ENCODE measurements at places on chromosomes 5 and 9.

- DNase-seq = no peak
Measured at GRCh38 chr5:31098811-31099210, 94.7 kb upstream of the CDH6 start.

DNA sequence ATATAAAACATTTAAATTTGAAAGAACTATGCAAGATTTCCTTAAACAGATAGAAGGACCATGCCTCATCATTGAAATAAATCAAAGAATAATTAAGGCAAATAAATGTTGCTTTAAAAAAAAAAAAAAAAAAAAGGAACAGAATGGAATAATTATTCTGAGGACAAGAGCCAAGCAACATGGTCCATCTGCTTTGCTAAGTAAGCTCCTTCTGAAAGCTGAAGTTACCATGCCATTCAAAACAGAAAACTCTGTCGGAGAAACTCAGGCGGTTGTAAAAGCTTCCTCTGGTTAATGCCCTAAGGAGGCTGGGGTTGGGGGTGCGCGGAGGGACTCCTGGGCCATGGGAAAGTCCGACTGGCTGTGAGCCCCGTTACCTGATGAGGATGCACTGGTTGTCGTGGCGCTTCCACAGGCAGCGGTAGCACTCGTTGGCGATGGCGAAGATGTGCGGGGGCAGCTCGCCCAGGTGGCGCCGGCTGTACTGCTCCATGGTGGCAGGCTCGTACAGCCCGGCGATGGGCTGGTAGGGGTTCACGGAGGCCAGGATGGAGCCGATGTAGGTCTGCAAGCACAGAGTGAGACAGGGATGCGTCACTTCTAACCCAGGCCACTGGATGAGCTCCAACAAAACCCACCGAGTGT lies 141.7 kb downstream of the MYO10 start:
- DNase-seq = no peak

DNA sequence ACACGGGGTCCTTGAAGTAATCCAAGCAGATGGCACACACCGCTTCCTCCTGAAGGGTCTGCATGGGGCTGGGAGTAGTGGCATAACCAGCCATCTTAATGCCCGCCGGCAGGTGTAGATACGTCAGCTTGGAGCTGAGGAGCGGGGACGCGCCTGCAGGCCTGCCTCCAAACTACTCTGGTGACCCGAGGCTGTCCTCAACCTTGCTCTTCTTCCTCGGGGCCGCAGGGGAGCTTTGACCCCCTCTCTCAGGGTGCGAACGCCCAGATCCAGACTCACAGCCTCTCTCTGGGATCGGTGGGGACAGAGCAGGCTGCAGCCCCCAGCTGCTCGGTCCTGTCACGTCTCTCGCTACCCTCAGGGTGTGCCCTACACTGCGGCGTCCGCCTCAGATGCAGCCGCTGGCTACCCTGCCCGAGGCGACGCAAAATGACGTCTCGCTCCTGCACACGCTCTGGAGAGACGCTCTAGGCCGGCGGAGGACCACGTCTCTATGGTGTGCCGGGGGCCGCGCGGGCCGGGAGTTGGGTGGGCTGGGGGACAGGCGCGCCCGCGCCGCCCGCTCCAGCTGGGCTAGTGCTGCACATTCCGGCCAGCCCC lies at the start of gene TRIM52:
Gene TRIM52, minus strand, starts transcription at position 424 of the 600 bp plus-strand sequence. Its CDS starts 330 bp downstream, at position 94.
- DNase-seq = no peak

DNA sequence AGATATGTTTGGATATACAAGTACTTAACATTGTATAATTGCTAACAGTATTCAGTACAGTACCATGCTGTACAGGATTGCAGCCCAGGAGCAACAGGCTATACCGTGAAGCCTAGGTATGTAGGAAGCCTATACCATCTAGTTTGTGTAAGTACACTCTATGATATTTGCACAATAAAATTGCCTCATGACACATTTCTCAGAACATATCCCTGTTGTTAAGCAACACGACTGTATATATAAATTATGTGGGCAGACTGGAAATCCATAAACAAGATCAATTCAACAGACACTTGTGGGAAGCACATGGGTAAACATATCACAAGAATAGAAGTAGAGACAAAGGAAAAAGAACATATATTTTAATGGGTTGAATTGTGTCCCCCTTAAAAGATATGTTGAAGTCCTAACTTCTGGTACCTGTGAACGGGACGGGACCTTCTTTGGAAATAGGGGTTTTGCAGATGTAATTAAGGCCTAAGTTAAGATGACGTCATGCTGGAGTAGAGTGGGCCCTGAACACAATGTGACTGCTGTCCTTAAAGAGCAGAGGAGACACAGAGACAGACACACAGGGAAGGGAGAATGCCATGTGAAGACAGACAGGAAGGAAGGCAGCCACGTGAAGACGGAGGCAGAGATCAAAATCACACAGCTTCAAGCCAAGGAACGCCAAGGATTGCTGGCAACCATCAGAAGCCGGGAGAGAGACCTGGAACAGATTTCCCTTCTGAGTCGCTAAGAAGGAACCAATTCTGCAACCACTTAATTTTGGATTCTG lies 76.3 kb downstream of the SCAI start:
- DNase-seq = no peak

- DNase-seq = no peak
Measured at GRCh38 chr5:139246394-139246793, 47.1 kb upstream of the MATR3 start.

- DNase-seq = no peak
Measured at GRCh38 chr5:8522646-8523045, 653.7 kb downstream of the MTRR start.

- DNase-seq = no peak
Measured at GRCh38 chr5:90932052-90932699, 373.6 kb downstream of the ADGRV1 start.

DNA sequence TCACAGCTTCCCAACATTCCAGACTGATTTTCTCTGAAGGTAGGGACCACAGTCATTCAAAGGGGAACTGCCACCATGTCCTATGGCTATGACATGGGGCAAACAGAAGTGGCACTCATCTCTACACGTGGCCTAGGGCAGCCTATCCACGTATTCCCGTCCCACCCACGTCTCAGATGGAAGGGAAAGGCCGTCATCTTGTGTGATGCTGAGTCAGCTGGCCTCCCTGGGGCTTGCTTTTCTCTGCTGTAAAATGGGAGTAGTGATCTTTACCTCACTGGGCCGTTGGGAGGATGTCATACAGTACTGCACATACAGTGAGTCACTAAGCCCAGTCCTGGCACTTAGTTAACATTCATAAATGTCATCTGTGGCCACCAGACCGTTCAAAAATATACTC lies 72.3 kb downstream of the RAPGEF1 start:
- DNase-seq = no peak

DNA sequence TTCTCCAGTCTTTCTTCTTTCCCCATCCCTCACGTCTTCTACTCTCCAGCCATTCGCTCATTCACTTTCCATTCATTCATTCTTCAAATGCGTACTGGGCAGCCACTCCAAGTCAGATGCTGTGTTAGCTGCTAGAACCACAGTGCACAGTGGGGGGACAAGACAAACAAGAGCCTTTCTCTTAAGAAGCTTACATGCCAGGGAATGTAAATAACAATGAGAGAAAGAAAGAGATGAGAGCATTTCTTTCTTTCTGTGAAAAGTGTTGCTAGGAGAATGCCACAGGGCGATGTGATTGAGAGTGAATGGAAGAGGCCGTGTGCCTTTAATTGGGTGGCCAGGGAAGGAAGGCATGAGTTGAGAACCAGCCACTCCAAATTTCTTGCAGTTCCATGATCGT lies 46.3 kb upstream of the SMIM23 start:
- DNase-seq = no peak

GRCh38 chr9:104794070-104794469 lies 30.1 kb downstream of the NIPSNAP3B start:
- DNase-seq = no peak

GRCh38 chr5:7754997-7755596 lies 95.8 kb downstream of the CFAP90 start:
- DNase-seq = no peak

DNA sequence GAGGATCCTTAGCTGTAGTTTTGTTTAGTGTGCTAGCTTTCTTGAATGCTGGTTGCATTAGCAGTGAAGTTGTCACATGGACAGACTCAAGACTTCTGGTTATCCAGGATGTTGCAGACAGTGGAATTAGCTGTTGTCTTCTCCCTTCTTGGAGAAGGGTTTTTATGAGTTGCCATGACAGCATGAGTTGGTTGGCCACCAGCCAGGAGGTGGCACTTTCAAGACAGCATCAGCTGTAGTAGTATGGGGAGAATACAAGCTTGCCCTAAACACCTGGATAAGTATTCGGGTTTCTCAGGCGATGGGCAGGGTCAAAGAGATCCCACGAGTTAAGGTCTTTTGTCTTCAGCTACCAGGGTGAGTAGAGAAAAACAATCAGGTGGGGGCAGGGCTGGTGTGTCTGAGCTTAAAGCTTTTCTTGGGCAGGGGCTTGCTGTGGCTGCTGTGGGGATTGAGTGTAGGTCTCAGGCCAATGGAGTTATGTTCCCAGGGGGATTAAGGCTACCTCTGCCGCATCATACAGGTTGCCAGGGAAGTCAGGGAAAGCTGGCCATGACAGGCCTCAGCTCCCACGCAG lies 7.7 kb upstream of the C5orf47 start:
- DNase-seq = no peak

DNA sequence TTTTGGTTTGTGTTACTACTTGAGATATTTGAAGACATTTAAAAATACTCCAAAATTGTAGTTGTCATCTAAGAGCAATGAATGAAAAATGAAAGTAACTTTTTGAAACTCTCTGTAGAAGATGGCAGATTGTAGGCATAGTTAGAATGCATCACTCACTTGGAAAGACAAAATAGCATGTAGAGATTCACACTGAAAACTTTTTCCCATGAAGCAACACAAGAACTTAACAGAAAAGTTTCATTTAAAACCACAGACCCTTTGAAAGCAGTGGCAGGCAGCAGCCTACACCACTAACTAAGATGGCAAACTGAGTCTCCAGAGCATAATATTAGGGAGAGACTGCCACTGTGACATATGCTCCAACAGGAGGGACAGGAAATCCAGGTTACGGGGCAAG lies 18.9 kb upstream of the FAM174A start:
- DNase-seq = no peak

GRCh38 chr5:96692441-96692840 lies 30.3 kb downstream of the CAST start:
- no peak for DNase-seq

- no peak for DNase-seq
Measured at GRCh38 chr9:79578891-79579290, 7.1 kb downstream of the TLE4 start.

DNA sequence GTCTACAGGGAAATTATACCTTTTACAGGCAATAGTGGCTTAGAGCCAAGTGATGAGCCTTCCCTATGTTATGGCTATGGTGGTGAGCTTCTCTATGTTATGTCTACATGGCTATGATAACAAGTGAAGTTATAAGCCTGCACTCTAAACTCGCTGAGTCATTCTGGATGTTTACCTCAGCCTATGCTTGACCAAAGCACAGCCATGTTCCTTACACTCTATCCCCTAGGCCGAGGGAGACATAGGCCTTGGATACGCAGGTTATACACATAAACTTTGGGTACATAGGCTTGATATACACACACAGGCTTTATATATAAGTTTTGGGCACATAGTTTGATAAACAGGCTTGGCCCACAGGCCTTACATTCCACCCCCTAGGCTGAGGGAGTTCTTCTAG lies 13.8 kb downstream of the DMAC1 start:
- DNase-seq = no peak

- DNase-seq = no peak
Measured at GRCh38 chr5:150163547-150164059, 3.0 kb upstream of the CDX1 start.

GRCh38 chr9:14616188-14616982 lies 76.8 kb downstream of the ZDHHC21 start:
- no peak for DNase-seq

- DNase-seq = no peak
Measured at GRCh38 chr5:56158331-56158960, 74.7 kb downstream of the ANKRD55 start.

DNA sequence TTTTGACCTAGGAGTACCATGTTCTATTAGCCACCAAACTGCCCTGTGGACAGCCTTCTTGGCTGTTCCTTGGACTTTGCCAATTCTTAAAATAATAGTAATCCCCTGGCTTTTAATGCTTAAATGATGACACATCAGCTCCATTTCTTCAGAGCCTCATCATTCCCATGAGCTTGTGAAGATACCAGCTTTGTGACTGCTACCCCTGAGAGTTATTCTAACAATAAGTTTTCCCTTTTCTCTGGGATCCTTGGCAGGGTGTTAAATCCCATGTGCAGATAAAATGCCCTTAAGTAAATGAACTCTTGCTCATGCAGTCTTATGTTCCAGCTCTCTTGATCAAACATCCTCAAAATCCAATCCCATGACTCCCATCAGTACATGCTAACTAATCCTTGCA lies 415.3 kb downstream of the CETN3 start:
- DNase-seq = no peak

- DNase-seq = no peak
Measured at GRCh38 chr5:172455087-172455381, 709 bp upstream of the SH3PXD2B start.

GRCh38 chr9:17609312-17610005 lies 30.6 kb downstream of the SH3GL2 start:
- no peak for DNase-seq

GRCh38 chr5:150208187-150209098 lies 18.6 kb downstream of the SLC6A7 start:
- DNase-seq = no peak

GRCh38 chr5:149416987-149417710 lies 38.1 kb upstream of the IL17B start:
- no peak for DNase-seq

- DNase-seq = no peak
Measured at GRCh38 chr5:142186857-142187594, 78.4 kb downstream of the NDFIP1 start.

DNA sequence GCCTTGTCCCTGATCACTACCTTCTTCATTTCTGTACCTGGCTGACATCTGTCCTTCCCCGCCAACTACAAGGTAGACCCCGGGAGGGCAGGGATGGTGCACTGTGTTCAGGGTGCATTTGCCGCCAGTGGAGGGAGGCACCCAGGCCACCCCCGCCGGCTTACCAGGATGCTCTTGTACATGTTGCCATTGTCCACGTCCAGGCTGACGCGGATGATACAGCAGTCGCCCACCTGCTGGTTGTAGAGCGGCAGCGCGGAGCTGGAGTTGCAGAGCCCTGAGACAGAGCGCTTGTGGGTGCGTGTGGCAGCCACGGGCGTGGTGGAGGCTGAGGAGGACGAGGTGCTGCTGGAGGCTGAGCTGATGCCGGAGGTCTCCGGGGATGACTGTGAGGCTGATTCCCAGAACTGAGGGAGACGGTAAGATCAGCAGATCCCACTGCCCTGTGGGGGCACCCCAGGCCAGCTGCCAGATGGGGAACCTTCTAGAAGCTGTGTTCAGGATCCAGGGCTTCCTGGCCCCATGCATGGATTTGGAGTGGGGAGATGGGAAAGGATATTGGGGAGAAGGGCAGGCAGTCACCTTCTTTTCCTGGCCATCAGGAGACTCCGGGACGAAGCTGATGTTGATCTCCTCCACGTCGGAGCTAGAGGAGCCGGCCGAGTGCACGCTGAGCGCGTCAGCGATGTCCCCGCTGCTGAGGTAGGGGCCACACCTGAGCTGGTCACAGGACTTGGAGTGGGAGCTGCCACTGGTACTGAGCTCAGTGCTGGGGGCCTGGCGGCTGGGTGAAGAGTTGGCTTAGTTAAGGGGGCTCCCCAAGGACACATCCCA lies 19.5 kb downstream of the RALGDS start:
- no peak for DNase-seq

- DNase-seq = no peak
Measured at GRCh38 chr9:37287317-37287716, 135.2 kb upstream of the GRHPR start.
